Stimulated activated CD8-positive, alpha-beta memory T cell treated with anti-CD3 and anti-CD28 coated beads, Interleukin-15, amount 100 ng/mL, for 1 hour (primary cell): ENCODE measurements at places on chromosomes 16 and 17.
A peak's percentile ranks its signal among the peaks of the same experiment; 100 is the strongest.

DNA sequence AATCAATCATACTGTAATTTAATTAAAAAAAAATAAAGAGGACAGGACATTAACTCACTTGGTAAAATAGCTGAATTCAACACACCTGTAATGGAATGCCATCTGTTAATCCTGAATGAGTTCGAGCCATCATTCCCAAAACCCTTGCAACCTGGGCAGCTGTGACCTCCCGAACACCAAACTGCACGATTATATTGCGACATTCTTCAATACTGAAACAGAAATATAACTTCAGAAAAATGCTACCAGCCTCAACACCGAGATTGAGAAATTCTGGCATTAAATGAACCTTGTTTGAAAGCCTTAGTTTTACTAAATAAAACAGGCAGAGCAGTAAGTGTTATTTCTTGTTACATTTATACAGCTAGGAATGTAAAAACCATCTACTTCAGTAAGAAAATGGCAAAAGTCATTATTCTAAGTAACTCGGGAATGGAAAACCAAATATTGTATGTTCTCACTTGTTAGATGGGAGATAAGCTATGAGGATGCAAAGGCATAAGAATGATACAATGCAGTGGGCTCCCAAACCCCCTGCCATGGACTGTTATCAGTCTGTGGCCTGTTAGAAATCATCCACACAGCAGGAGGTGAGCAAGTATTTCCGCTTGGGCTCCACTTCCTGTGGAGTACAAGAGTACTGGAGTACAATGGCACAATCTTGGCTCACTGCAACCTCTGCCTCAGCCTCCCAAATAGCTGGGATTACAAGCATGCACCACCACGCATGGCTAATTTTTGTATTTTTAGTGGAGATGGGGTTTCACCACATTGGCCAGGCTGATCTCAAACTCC is 46.5 kb downstream of the CNOT1 start:
- DNase-seq: no peak

DNA sequence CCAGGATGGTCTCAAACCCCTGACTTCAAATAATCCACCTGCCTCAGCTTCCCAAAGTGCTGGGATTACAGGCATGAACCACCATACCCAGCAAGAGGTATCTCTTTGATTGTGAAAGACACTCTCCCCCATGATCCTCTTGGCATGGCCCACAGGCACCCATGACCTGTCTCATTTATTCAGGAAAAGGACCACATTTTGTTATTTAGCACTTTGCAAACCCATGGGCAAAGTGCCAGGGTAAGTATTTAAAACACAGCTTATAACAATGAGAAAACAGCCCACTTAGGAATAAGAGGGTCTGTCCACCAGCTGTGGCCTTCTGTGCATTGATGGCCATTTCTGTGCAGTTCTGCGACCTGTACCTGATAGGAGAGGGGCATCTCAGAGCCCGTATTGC is 12.8 kb upstream of the AKTIP start:
- DNase-seq: no peak

- DNase-seq: no peak
Measured at GRCh38 chr16:73205153-73205886, 157.4 kb upstream of the ZFHX3 start.

- no peak for DNase-seq
Measured at GRCh38 chr16:81609323-81609892, 164.8 kb downstream of the CMIP start.

GRCh38 chr16:31487720-31488467 is 5.0 kb downstream of the SLC5A2 start:
- DNase-seq: peak; percentile 41

DNA sequence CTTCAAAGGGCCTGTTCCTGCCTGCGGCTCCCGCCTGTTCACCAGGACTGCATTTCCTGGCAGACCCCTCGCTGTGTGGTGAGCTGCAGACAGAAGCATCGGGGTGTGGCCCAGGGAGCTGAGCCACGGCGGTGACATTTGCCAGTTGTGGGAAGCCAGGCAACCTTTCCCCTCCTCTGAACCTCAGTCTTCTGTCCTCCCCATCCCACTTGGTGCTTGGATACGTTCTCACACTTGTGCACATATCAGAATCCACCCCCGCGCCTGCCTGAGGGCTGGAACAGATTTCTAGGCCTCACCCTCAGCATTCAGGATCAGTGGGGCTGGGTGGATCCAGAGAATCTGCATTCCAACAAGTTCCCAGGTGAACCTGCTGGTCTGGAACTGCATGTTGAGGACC is 63.5 kb downstream of the CRISPLD2 start:
- no peak for DNase-seq

- no peak for DNase-seq
Measured at GRCh38 chr17:31841850-31842194, 17.2 kb downstream of the COPRS start.

DNA sequence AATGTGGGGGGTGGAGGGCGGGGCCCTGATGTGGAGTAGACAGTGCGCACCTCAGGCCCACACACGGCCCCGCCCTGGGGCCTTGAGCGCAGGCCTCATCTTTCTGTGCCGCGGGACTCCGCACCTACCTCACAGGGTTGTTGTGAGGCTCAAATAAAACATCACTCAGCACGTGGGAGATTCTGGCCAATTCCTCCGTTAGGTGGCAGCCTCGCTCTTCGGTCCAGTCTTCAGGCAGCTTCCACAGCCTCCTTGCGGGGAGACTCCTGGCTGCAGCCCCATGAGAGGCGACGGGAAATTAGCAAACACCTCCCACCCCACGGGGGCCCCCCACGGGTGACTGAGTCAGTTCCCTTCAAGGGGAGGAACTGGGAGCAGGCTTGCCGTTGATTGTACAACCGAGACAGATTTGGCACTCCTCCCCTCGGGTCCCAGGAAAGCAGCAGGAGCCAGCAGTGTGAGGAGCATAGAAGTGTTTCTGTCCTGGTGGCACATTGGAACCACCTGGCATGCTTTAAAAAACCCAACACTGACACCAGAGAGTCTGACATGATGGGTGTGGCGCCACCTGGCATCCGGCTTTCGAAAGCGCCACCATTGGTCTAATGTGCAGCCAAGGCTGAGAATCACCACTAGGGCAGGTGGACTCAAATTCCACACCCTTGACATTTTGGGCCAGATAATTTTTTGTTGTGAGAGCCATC is 7.6 kb downstream of the MRM1 start:
- no peak for DNase-seq

GRCh38 chr17:31386542-31387075 is 4.9 kb upstream of the RAB11FIP4 start:
- no peak for DNase-seq

- DNase-seq: peak; percentile 25
Measured at GRCh38 chr16:86044881-86045590, 146.1 kb downstream of the IRF8 start.

- peak; percentile 77 for DNase-seq
Measured at GRCh38 chr17:80263253-80264204, 2.9 kb downstream of the RNF213 start.

DNA sequence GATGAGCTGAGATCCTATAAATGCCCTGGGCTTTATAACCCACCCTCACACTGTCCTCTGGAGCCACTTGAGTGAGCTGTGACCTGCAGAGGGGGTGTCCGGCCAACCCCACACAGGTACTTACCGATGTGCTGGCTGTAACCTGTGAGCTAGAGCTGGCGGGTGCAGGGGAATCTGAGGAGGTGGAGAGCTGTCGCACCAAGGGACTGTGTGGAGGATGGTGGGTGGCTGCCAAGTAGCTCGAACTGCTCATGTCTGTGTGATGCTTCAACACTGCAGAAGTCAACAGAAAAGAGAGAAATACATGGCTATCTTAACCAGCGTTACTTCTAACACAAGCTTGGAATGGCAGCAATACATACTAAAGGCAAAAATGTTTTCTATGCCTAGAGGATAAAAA is 39.4 kb downstream of the STH start:
- no peak for DNase-seq

GRCh38 chr16:84042879-84043485 is 387 bp upstream of the SLC38A8 start:
- no peak for DNase-seq

DNA sequence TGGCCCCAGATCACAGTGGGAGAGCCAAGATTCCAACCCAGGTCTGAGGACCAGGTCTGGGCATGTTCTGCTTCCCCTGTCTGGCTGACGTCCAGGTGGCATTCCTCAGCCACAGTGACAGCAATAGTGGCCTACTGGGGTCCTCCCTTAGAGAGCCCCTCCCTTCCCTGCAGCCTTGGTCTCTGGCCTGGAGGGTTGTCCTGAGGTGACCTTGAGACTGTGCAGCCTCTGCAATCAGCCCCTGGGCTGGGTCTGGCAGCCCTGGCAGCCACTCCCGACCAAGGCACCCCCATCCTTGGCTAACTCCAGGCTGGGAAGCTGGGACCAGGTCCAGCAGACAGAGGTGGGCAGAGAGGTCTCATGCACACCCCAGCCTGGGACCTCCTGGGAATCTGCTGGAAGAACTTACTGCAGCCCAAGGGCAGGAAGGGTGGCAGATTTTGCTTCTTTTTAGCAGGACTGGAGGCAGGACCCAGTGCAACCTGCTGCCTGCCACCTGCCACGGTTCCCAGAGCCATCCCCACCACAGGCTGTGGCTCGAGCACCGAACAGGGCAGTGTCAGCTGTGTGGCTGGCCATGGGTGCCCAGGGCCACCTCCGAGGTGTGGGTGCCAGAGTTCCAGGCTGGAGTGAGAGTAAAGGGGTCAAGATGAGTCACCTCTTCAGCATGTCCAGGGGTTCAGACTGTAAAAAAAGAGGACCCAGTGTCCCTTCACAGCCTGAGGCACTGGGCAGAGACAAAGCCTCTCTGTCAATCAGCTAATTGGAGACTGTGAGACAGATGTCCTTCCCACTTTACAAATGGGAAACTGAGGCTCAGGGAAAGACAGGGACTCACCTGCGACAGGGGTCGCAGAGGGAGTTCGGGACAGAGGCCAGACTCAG is 12.6 kb downstream of the GRB7 start:
- no peak for DNase-seq

DNA sequence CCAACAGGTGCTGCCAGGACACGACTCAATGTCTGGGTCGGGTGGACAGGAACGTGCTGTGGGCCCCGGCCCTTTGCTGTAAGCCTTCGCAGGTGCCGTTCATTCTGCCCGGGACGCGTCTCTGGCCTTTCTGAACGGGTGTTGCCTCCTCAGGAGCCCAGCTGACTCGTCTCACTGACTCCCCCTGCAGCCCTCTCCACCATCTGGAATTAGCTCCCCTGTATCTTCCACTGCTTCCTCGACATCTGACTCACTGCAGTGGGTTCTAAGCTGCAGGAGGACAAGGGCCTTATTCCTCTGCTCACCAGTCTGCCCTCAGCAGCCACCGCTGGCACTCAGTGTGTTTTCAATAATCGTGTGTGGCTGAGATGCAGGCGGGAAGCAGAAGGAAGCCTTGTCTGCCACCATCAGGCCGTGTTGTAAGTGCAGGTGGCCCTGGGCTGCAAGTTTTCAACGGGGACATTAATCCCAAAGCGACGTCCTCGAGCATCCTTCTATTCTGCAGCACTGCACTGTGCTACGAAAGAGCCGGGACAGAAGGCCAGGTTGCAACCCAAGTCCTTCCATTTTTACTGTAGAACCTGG is 256.2 kb downstream of the FOXL1 start:
- no peak for DNase-seq

DNA sequence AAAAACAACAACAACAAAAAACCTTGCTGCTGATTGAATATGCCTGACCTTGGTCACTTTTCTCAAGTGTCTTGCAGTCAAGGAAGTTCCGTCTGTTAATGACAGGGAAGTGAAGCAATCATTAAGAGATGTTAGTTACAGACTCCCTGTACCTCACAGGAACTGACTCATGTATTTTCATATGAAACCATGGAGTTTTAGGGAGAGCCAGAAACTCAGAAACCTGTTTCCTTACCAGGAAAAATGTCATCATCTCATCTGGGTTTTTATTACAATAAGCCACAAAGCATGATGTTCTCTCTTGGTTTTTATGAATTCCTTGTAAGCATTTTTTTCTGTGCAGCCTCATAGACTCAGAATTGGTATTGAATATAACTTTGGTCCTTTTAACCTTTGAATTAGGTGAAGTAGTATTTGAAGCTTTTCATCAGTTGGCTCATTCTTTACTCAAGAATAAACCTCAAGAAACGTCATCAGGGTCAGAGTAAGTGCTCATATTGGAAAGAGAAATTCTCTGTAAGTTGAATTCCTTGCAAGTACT is 10.3 kb downstream of the LYRM1 start:
- DNase-seq: no peak

DNA sequence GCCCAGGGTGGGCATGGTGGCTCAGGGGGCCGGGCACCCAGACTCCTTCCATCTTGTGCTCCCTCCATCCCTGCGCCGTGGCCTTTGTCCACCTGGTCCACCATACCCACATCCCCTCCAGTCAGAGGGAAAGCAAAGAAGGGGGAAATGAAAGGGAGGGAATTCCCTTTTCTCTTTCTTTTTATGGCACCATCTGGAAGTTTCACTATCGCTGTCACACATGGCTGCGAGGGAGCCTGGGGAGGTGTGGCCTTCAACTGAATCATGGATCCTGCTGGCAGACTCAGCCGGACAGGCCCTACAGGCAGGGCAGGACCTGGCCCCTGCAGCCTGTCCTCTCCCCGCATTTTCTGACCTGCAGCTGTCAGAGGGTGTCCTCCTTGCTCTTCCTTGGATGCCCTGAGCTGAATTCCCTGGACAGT is 6.2 kb downstream of the SLC12A3 start:
- DNase-seq: no peak

DNA sequence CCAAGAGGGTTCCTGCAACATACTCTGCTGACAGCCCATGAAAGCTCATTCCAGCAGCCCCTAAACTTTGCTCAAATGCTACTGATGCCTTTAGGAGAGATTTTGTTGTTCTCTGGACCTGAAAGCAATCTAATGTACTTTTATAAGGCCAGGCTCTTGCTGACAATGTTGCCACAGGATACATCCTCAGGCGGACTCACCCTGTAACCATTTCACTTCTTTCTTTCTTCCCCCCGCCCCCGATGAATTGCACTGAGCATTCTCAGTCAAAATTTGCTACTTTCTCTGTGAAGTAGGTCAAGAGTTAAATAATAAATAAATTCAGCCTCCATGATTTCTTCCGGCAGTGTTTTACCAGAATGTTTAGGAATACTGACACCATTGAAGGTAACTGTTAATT is 1.5 kb downstream of the GAS7 start:
- no peak for DNase-seq

- DNase-seq: no peak
Measured at GRCh38 chr16:3876695-3877094, 3.8 kb downstream of the CREBBP start.

GRCh38 chr17:73317513-73318426 is 6.0 kb upstream of the CDC42EP4 start:
- no peak for DNase-seq

- no peak for DNase-seq
Measured at GRCh38 chr16:71966932-71967331, 33.3 kb downstream of the PKD1L3 start.

GRCh38 chr17:81398176-81398831 is 3.0 kb downstream of the BAHCC1 start:
- DNase-seq: no peak

GRCh38 chr17:31060791-31061550 is 33.8 kb upstream of the NF1 start:
- DNase-seq: no peak

DNA sequence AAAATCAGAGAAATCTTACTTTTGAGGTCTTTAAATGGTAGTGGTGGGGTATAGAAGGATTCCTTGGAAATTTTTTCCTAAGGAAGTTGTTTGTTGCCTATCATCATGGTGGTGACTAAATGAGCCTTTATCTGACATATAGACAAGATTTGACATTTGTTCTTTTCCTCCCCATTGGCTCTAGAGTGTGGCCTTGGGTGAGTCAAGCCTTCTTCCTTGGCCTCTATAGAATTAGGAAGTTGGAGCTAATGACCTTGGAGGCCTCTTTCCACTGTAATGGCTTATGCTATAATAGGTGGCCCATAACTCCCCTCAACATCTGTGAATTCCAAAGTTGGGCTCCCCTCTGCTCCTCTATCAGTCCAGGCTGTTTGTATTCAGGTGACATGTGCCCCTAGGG is 79.1 kb upstream of the HNF1B start:
- no peak for DNase-seq
